ENCODE measurements at places on chromosomes 2 and 18.

- peak; percentile 39 for DNase-seq
Observed at GRCh38 chr2:68837164-68837860, 33.9 kb downstream of the BMP10 start.

DNA sequence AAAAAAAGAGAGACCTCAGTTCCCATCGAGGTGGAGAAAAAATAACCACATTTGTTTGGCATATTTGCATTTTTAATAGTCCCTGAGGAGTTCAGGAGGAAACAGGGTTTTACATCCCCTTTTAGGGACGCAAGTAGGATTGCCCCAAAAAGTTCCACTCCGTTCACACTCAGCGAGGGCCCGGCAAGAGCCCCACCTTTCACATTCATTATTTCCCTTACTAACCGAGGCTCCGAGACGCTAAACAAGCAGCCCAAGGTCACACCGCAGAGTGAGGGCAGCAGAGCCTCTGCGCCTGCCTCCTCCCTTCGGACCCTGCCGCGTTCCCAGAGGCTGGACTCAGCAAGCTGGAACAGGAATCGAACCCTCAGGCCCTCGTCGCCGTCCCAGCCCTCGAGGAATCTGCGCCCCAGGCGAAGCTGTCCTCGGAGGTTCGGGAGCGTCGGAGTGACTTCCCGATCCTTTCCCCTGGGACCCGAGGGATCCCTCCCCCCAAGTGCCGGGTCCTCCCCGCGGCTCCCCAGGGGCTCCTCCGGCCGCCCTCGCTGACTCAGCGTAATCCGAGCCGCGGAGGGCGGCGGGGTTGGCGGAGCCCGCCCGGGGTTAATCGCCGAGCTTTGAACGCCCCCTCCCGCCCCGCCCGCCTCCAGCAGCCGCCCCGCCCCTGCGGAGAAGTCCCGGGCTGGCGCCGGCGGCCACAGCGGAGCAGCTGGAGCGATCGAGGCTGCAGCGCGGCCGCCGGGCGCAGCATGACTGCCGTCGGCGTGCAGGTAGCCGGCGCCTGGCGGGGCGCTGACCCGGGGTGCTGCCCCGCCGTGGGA is at the start of gene TMEM37:
TMEM37 (plus strand) TSS at position 700 of the 821 bp plus-strand sequence; CDS start at position 750, 50 bp downstream.
- DNase-seq: no peak

DNA sequence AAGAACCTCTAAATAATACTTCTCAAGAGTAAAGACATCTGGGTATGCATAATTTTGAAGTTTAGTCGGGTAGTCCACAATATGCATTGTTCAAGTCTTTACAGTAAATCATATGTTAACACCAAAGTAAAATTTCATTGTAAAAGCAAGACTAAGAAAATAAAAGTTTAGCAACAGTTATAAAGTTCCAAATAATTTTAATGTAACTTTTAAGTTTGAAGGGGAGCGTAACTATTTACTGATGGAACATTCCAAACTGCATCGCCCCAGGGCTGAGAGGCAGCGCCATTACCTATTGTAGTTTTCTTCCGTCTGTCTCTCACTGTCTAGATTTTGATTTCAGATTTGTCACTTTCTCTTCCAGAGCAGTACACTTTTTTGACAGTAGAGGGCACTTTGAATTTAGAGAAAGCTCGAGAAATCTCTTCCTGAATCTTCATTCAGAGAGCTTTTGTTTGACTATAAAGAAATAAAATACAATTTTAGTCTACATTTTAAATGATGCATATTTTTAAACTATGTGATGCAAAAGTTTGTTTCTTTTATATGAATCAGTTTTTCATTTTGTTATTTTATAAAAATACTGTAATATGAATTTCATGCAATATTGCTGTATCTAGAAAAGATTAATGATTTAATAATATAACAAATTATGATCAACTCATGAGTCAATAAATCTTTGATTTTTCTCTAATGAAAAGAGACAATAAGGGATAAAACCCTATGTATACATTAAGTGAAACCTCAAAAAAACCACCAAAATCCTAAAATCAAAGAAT is 389.8 kb downstream of the FIGN start:
- DNase-seq: peak; percentile 63

GRCh38 chr18:39555496-39555895 is 1989.9 kb upstream of the CELF4 start:
- DNase-seq: no peak

- no peak for DNase-seq
Observed at GRCh38 chr18:59821983-59822382, 77.8 kb upstream of the PMAIP1 start.

DNA sequence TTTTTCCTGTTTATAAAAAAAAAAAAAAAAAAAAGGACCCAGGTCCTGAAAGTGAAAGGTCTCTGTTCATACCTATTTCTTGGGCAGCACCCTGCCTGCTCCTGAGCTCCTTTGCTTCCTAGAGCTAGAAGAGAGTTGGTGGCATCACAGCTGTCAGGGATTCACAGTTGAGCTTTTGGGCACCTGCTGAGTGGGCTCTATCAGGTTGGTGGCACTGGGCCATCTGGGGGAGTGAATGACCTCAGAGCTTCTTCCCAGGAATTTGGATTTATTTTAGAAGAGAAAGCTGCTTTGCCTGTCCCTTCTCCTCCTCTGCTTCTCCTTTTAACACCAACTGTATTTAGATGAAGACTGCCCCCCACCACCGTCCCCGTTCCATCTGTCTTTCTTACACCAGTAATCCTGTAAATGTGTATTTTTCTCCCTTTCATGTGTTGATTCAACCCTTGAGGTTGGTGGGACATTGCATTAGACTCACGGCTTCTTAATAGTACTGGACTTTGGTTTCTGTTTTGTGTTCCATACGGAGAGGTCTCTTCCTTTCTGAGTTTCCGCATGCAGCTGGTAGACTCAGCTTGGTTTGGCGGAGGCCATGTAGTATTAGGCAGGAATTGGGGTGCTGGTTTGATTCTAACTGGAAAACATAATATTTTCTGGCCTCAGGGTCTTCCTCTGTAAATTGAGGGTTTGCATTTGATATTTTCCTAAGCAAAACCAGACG is 7.6 kb upstream of the MGAT5 start:
- no peak for DNase-seq

- DNase-seq: no peak
Observed at GRCh38 chr2:132415915-132416722, 486 bp upstream of the GPR39 start.

DNA sequence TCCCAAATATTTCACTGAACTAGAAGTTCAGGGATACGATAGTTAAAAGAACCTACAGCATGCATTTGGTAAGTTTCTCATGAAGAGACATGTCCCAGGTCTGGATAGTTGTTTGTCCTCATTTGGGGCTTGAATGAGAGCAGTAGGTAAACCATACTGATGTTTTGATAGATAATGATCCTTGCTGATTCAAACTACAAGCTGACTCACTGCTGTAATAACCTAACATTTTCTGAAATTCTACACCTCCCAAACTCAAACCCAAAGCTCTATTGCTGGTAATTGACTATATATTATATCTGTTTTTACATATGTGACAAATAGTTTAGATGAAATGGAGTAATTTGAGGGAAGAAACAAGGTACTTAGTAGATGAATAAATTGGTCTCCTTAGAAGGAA is 154.1 kb upstream of the BOD1L2 start:
- no peak for DNase-seq

GRCh38 chr18:44761812-44762211 is 81.1 kb downstream of the SETBP1 start:
- DNase-seq: no peak

DNA sequence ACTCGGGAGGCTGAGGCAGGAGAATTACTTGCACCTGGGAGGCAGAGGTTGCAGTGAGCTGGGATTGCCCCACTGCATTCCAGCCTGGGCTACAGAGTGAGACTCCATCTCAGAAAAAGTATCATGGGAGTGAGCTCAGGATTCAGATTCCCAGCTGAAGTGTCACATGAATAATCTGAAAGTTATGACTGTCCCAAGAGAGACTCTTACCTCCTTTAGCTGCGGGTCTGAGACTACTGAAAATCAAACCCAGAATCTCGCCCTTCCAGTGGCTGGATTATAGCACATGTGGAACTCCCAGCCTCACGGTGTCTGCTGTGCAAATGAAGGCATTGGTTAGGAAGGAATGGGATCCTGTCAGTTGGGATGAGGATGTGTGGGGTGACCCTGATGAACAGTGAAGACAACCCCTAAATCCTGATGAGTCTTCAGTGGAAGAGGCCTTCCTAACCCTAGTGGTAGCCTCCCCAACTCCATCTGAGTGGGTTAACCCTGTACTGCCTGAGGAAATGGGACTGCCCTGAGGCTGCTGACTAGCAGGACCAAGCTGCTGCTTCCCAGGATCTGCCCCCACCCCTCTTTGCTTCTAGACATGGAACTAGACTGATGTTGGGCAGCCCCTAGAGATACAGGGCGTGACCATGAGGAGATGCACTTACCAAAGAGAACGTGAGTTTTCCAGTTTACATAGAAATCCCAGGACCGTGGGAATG is 16.5 kb downstream of the BOK start:
- no peak for DNase-seq

DNA sequence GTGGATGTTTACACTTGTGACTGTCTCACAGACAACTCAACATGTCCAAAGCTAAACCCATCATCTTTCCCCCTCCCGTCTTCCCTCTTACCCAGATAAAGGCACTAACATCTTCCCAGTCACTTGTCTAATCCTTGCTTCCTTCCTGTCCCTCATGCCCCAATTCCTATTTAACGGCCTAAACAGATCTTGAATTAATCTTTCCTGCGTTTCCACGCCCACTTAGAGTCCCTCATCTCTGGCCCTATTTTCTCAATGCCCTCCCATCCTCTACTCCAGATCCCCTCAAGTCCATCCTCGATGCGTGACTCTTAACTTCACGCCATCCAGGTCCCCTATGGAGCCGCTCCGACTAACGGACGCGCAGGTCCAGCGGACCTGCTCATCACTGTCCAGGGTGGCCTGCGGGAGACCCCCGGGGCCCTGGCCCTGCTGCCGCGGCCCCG is 682 bp upstream of the SCLY start:
- DNase-seq: no peak

DNA sequence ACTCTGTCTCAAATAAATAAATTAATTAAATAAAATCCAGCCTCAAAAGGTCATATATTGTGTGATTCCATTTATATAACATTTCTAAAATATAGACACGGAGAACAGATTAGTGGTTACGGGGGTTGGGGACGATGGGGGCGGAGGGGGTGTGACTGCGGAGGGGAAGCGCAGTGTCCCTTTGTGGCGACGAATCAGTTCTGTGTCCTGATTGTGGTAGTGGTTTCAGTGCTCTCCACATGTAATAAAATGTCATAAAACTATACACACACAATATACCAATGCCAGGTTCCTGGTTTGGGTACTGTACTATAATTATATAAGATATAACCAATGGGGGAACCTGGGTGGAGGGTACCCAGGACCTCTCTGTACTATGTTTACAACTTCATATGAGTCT is 186.4 kb downstream of the ANAPC1 start:
- DNase-seq: no peak

GRCh38 chr2:218582076-218582475 is 13.4 kb downstream of the CNOT9 start:
- DNase-seq: no peak

DNA sequence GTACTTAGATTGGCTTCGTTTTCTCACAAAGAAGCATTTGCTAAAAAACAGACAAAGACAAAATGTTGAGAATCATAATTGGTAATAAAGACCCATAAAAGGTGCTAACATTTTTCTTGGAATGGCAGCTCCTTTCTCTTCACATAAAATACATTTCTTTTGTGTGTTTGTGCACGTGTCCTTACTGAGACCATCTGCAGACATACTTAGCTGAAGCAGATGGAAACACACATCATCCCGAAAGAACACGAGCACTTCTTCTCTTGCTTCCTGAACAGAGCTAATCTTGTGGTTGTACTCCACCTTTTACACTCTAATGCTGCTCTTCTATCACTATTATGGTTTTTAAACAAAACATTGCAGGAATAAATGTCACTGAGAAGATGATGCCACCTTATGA is 142.5 kb downstream of the SPHKAP start:
- DNase-seq: no peak

- no peak for DNase-seq
Observed at GRCh38 chr18:51108330-51108729, 78.3 kb downstream of the SMAD4 start.

DNA sequence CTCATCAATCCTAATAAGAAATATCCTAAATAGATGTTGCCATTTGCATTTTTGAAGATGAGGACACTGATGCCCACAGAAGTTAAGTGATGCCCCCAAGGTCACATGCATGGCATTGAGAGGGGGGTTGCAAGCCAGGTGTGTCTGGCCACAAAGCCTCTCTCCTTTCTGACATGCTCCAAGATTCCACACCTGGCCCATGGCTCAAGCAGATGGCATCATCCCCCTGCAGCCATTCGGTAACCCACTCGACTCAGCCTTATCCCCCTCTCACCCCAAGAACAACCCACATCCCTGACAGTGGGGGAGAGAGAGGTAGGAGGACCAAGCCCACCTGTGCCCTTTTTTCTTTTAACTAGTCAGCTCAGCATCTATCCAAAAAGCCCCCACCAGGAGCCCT is 16.5 kb upstream of the TEX51 start:
- no peak for DNase-seq

DNA sequence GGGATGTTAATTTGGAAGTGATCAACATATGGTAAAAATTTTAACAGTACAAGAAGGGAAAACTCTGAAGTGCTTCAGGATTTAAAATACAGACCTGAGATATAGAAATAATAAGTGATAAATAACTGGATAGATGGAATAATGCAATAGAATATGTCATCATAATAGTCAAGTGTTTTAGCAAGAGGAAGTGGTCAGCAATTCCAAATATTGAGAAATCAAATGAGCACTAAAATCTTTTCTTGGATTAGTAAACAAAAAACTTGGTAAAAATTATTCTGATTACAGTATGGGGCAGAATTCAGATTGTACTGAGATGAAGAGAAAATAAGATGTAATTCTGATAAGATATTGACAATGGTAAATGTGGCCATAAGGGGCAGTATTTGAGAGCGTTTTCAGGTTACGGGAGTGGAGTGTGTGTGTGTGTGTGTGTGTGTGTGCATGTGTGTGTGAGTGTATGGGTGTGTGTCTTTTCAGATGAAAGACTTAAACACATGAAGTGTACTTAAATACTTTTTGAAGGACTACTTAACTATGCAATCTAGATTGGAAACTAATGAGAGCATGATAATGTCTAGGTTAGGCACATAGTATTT is 217.9 kb upstream of the ITGA4 start:
- DNase-seq: no peak

GRCh38 chr2:55910077-55910476 is 13.5 kb downstream of the EFEMP1 start:
- no peak for DNase-seq

GRCh38 chr2:54666131-54666633 is 57.3 kb upstream of the EML6 start:
- no peak for DNase-seq

GRCh38 chr2:168719446-168719845 is 83.0 kb upstream of the NOSTRIN start:
- no peak for DNase-seq

- DNase-seq: no peak
Observed at GRCh38 chr2:100350661-100351185, 28.4 kb upstream of the LONRF2 start.

GRCh38 chr2:223041527-223042109 is 10.4 kb upstream of the KCNE4 start:
- peak; percentile 62 for DNase-seq

- no peak for DNase-seq
Observed at GRCh38 chr2:45919711-45920111, 268.2 kb downstream of the PRKCE start.

Measured in tibial nerve (tissue), 4 donors.